ENCODE measurements at places on chromosomes 3 and 15.

- no peak for DNase-seq
Observed at GRCh38 chr3:153970047-153970446, 151.1 kb upstream of the ARHGEF26 start.

DNA sequence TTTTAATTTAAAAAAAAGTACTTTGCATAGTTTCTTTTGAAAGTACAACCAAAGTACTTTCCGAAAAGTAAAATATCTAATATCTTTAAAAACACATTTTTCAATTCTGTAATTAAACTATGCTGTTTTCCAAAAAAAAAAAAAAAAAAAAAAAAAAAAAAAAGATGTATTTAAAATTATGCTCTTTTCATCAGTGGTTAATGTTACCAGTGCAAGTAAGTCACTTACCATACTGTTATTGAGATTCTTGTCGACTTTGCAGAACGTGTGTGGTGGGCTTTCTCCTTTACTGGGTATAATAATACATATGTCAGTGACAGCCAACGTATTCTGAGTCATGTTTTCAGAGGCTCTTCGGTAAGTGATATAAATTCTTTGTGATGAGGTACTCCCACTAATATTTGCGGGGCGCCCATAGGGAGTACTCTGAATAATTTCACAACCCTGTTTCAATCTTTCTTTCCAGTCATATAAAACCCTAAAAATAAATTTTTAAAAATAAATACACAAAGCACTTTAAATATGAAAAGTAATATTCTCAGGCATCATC, 39.9 kb downstream of the DENND4A start:
- no peak for DNase-seq

DNA sequence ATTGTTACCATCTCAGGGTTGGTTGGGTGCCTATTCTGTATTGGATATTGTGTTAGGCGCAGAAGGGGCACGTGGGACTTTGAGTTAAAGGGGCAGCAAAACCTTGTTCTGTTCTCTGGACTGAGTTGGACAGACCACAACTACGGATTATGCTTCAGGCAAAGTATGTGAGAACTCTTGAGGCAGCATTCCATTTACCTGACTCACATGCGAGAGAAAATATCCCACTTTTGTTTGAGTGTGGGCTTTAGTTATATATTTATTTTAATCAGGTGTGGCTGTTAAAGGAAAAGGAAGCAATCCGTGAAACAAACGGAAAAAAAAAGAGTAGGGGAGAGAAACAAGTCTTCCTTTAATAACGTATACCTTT, 627 bp upstream of the PLS1 start:
- no peak for DNase-seq

DNA sequence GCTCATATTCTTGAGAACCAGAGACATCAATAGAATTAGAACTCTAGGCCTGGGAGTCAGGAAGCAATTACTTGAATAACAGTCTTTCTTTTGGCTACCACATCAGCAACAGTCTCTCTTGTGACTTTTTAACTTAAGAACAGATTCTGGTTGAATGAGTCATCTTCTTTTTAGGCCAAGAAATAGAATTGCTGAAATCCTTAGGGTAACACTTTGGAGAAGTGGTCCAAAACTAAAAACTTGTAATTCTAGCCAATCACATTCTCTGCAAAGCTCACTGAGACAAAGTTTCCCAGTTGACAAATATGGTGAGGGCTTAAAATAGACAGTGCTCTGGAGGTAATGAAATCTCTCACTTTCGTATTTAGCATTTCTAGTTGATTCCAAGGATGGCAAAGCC, 238.0 kb downstream of the SHOX2 start:
- no peak for DNase-seq

DNA sequence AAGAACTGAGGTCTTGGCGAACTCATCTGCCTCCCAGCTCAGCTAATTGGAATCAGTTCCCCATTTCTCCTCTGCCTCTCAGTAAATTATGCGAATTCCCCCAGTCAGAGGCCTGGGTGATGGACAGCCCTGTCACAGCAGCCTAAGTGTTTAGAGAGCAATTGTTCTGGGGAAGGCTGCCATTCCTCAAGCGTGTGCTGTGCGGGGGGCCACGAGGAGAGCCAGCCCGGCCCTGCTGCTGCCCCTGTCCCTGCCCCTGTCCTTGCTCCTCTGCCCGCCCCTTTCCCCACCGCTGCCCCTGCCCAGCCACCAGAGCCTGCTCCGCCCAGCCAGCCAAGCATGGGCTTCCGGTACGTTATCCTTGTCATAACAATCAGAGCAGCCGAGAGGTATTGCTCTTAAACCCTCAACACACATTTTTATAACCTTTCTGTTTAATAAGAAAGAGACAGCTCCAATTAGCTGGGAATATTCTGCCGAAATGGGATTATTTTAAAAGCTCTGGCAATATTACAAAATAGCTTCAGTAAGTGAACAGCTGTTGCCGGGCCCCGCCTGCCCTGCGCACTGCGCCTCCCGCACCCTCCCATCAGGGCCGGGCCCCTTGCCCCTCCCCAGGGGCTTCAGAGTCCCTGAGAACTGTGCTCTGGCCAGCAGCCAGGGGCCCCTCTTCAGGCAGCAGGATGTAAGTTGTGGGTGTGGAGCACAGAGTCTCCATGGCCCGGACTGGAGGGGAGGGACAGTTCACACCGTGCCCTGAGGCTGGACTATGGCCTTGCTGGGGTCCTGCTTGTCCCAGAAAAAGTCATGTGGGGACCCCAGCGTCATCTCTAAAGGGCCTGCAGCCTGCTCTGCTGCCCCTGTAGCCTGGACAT, 12.4 kb upstream of the CACNA2D2 start:
- no peak for DNase-seq

DNA sequence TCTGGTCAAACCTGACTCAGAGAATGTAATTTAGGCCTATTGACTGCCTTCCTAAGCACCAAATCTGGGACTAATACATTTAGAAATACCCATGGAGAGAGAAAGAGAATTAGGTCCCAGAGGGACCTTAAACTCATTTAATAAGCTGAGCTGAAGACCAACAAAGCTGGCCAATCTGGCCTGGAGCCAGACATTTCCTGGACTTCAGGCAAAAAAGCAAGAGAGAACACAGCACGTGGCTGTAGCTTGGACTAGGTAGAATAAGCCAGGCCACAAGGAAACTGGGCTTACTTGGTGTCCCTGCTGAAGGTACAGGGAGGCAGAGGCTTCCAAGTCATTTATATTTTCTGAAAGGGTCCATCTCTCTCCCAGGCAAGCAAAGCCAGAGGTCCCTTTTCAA, 88.1 kb downstream of the RTP4 start:
- peak; percentile 20 for DNase-seq

DNA sequence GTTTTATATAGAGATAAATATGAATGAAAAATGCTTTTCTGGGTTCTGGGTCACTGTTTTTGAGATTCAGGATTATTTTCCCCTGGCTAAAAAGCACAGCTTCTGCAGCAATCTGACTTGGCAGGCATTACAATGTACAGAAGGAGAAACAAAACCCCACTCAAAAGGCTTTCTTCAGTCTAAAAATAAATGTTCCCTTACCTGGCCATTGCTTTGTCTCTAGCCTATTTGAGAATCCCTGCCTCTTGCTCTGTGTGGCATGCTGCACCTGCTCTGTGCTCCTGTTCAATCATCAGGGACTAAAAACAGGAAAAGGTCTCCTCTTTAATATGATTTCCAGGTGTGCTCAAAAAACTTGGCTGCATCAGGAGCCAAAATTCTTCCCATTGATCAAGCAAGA, 187.4 kb upstream of the STAC start:
- DNase-seq = peak; percentile 97

DNA sequence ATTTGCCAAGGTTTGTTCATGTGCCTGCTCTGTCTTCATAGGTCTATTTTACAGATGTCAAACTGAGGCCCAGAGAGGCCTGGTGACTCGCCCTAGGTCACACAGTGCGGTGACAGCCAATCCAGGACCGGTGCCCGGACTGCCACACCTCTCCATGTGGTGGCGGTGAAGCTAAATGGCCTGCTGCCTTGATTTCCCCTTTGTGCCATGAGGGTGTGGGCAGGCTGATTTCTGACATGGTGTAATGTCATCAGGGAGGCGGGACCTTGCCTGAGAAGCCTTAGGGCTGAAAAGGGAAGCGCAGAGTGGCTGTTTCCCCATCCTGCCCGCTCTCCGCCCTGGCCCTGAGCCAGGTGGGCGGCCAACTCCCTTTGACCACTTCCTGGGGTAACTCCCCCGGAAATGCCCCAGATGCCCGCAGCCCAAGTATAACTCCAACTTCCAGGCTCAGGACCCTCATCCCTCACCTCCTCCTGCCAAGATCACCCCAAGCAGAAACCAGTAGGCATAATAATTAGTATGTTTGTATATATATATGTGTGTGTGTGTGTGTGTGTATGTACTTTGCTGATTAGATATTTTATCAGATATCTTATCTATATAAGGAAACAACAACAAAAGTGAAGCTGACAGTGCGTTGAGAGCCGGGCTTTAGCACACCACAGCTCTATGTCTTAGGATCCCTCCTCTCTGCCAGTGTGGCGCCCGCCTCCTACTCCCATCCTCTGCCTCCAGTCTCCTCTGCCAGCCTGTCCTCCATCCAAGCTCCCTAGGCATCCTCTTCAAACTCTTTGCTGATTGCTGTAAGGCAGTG, 63.9 kb downstream of the IQSEC1 start:
- no peak for DNase-seq

- no peak for DNase-seq
Observed at GRCh38 chr15:90000186-90001001, 730 bp upstream of the ZNF710 start.

DNA sequence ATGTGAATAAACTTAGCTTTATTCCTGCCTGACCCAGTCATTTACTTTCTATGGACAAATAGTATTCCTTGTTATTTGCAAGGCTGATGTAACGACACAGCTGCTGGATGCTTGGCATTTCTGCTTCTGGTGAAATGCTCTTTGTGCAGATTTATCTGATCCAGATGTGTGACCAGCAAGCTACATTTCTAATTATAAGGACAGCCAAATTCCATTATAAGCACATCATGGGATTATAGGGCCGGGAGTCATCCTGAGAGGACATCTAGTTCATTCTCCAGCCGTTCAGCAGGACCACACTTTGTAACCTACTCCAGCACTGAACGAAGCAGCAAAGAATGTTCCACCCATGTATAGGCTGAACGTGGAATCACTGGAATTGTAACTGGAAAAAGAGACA, 42.9 kb downstream of the FNDC3B start:
- no peak for DNase-seq

DNA sequence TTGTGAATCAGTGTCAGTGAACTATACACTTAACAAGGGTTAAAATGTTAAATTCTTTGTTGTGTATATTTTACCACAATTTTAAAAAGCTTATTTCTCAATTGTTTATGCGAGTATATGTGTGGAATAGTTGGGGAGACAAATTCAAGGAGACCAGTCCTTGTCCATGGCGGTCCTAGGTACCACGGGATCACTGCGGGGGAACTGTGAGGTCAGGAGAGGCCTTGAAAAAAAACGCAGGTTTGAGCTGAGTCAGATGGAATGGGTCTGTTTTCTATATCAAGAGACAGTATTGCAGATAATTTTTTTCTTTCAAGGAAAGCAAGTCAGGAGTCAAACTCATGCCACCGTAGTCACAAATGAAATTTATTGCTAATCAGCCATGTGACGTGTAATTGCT, 18.5 kb downstream of the IGF1R start:
- no peak for DNase-seq

GRCh38 chr3:195096053-195096452, 174.9 kb downstream of the XXYLT1 start:
- DNase-seq = no peak

DNA sequence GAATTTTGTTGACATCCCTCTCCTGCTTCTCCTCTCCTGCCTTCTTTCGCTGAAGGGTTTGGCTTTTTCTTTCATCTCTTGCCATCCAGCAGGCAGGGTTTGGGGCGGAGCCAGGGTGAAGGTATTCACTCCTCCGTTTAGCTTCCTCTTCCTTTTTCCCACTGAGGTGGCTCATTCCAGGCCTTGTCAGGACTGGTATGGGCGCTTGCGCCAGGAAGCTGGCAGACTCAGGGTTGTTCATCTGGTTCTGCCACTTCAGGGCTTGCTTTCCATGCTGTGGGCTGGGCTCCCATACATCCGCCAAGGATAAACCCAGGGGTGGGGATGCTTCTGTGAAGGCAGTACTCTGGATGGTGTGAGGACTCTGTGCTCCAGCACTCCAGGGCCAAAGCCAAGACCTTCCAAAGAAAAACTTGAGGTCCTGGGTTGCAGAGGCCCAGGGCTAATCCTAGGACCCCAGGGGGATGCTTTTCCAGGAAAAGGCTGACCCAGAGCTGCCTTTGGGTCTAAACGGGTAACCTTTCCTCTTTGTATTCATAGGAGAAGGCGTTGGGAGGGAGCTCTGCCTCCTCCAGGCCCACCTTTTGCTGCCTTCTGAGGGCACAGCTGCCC, 7.7 kb upstream of the AMOTL2 start:
- no peak for DNase-seq

DNA sequence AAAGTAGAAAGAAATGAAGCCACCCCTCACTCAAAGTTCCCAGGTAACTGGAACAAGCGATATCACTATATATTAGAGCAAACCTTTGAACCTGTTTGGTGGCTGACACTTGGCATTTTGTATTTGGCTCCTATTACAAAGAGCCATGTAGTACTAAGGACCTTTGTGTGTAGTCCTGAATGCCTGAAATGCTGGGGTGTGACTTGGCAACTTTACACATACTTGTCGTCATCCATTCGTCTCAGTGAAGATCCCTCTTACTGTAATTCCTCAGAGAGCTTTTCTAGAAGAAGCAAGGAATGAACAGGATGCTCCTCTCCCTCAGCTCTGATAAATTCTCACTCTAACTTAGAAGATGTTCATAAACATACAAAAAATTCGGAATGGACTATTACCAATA, 216.1 kb upstream of the CDIN1 start:
- no peak for DNase-seq

GRCh38 chr3:31880020-31880419, 101.0 kb downstream of the OSBPL10 start:
- no peak for DNase-seq

DNA sequence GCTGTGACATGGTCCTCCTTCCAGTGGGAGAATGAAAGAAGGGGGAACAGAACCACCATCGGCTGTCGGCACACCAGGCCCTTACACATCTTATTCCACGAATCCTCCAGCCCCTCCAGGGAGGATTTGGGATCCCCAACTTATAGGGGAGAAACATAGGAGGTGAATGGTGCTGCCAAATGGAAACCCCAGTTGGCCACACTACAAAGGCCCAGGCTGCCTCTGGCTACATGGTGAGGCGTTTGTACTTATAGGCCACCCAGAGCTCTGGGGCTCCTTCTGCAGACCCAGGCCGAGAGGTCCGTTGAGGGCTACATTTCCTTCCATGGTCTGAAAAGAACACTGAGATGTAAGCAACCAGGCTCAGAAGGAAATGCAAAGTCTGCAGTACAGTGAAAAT, 12.0 kb downstream of the AMOTL2 start:
- no peak for DNase-seq

- no peak for DNase-seq
Observed at GRCh38 chr3:43317461-43318316, 31.3 kb downstream of the SNRK start.

All from cerebellar cortex (tissue), 1 donor.